ENCODE measurements at places on chromosomes 5 and 9. TPM values are rescaled to one million over a fixed set of nuclear protein-coding genes. Genes with fewer than 3 reads are reported as not detected.

- no peak overlapping the region for H3K4me3 ChIP-seq
- no peak overlapping the region for H3K27ac ChIP-seq
- no peaks in the 10 kb centered on the region for H3K36me3 ChIP-seq
- peaks cover 8% of the 10 kb centered on the region for H3K4me1 ChIP-seq
- DNase-seq: no peak
Measured at GRCh38 chr5:138705007-138705406, 48.2 kb upstream of the CTNNA1 start.

- peaks cover 61% of the 10 kb centered on the region for H3K4me1 ChIP-seq
- no peak overlapping the region for H3K27ac ChIP-seq
- no peak for DNase-seq
Measured at GRCh38 chr5:14213813-14214585, 70.9 kb downstream of the TRIO start.

- H3K27ac ChIP-seq: no peak overlapping the region
- no peaks in the 10 kb centered on the region for H3K27me3 ChIP-seq
- peaks cover 4% of the 10 kb centered on the region for H3K4me1 ChIP-seq
- H3K36me3 ChIP-seq: no peaks in the 10 kb centered on the region
Measured at GRCh38 chr5:69074664-69075521, 18.9 kb upstream of the SLC30A5 start.

Gene ADAMTS13
- polyA plus RNA-seq: 1.2 TPM

DNA sequence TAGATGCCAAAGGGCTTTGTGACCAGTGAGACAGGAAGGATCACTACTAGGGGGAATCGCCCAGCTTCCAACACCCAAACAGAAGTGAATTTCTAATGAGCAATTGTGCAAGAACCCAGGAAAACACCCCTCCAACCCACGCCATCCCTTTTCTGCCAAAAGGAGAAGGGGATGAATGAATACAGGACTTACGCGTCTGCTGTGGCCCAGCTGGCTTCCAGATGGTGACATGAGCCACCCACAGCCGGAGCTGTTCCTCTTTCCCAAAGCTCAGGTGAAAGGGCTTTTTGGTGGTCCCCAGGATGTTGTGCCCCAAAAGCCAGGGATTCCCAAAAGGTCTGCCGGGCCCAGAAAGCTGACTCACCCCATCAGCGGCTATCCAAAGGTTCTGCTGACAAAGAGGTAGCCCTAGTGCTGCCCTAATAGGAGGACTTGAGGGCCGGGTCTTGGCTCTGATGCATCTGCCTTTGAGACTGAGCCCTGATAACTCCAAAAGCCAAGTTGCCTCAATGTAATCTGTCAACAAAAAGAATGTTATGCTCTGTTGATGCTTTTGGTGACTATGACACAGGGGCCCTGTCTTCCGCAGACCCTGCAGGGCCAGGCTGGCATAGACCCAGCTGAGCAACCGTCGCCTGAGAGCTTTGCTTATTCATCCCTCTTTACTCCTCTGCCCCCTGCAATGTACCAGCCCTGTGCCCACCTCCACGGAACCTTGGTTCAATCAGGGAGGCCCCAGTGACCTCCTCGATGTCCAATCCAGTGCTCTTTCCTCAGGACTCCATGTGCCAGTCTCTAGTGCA, 14.5 kb downstream of the GSN start:
- peaks cover 4% of the 10 kb centered on the region for H3K36me3 ChIP-seq
- H3K4me1 ChIP-seq: peaks cover 74% of the 10 kb centered on the region
- no peak for DNase-seq
- no peak overlapping the region for H3K4me3 ChIP-seq
- peak overlapping the region; percentile 90 for H3K27ac ChIP-seq

GRCh38 chr5:11815481-11815880, 88.8 kb downstream of the CTNND2 start:
- DNase-seq: no peak
- H3K4me3 ChIP-seq: no peak overlapping the region
- no peaks in the 10 kb centered on the region for H3K4me1 ChIP-seq
- no peaks in the 10 kb centered on the region for H3K36me3 ChIP-seq
- no peaks in the 10 kb centered on the region for H3K27me3 ChIP-seq
- no peak overlapping the region for H3K27ac ChIP-seq

Gene OR5C1
- not detected for polyA plus RNA-seq

Gene SLC45A2
- not detected for polyA plus RNA-seq

Gene NIM1K
- 0.07 TPM for polyA plus RNA-seq
